SW 1271 (cell line): ENCODE measurements at places on chromosomes 7 and 10.

- no peak for DNase-seq
Observed at GRCh38 chr7:17560516-17560915, 262.1 kb downstream of the AHR start.

GRCh38 chr7:34036051-34036920 lies 130.9 kb downstream of the BMPER start:
- no peak for DNase-seq

DNA sequence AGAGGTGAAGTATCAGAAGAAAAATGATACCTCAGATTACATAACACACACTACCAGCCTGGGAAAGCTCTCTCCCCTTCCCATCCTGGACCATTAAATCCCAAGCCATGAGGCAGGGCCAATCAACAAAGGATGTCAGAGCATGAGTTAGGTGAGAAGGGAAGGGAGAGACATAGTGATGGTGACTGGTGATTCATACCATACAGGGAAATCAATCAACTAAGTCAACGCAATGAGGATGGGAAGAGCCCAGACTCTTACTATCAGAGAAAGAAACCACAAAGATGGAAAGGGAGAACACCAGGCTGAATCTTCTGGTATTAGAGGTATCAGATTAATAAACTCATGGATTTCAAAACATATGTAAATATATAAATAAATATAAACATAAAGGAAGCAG lies 185.4 kb downstream of the KMT2E start:
- no peak for DNase-seq

DNA sequence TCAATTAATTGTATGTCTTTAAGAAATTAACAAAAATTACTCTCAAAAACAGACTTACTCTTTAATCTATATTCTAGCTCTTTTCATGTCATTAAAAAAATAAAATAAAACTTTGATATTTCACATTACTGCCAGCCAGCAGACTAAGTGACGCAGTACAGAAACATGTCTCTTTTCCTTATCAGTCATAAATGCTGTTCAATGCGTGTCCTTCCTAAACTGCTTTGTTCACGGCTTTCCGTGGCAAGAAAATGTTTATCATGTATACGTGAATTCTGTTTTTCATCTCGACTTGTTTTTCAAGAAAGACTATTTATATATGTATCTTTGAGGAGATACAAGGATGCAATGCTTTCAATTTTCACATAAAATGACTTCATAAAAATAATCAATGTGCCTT lies 182.4 kb downstream of the DOCK4 start:
- DNase-seq: no peak

DNA sequence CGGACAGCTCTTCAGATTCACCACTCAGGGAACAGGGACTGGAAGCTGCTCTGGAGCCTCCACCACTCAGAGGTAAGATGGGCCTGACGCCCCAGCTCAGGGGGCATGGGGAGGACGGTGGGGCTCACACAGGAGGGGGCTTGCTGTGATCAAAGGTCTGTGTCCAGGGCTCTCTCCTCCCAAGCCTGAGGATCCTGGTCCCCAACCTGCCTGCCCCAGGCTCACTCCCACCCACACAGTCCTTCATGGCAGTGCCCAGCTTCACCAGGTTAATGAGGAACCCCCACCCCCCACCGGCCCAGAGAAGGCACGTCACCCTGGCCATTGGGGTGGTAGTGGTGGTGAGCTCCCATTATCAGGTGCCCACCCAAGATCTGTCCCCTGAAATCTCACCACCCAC lies 926.7 kb upstream of the ZNF722 start:
- no peak for DNase-seq

- no peak for DNase-seq
Observed at GRCh38 chr7:158595068-158595467, 7.4 kb upstream of the PTPRN2 start.
